ENCODE measurements at places on chromosomes 12 and 14. TPM values are rescaled to one million over a fixed set of nuclear protein-coding genes. Genes with fewer than 3 reads are reported as not detected.

CRIP1 gene
- total RNA-seq: 8.6 TPM

DNA sequence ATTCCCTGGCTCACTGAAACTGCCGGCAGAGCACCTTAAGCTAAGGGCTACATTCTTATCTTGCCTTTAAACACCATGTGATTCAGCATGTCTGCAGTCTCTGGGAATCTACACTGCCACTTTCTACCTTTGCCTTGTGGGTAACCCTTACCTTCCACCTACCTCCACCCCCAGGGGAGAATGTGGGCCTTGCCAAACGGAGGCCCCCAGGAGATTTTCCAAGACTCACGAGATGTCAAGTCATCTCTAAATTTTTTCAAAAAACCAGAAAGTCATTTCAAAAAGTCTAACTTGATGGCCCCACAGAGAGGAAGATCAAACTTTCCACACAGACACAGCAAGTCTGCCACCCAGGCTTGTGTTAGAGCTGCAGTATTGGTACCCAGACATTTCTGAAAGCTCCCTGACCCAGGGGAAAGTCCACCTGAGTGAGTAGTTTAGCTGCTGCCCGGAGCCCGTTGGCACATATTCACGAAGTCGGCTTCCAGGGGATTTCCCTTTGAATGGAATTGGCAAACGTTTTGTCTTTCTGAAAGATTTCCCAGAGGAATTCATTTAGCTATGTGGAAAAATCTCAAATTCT lies 4.7 kb upstream of the PSMA6 start:
- no peak for DNase-seq

LRRK2 gene
- not detected for total RNA-seq

HOXC4 gene
- 2.5 TPM for total RNA-seq

GRCh38 chr12:26318661-26319068 lies 123.3 kb downstream of the SSPN start:
- no peak for DNase-seq

- DNase-seq: no peak
Observed at GRCh38 chr14:55713486-55713885, 133.5 kb downstream of the KTN1 start.

DNA sequence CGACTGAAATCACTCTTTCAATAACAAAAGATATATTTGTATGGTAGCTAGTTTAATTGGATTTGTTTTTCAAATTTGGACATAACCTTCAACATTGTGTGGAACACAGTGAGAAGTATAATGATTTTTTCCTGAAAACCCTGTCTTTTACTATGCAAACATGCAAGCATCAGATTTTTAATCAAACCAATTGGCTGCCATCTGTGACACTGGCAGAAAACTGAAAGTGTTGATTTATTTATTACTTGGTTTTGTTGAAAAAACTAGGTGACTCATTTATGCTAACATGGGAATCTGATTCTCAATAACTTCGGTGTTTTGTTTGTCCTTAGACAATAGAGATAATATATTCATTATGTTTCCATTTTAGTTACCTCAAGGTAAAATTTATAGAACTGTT lies 82.0 kb downstream of the NTS start:
- no peak for DNase-seq

DNA sequence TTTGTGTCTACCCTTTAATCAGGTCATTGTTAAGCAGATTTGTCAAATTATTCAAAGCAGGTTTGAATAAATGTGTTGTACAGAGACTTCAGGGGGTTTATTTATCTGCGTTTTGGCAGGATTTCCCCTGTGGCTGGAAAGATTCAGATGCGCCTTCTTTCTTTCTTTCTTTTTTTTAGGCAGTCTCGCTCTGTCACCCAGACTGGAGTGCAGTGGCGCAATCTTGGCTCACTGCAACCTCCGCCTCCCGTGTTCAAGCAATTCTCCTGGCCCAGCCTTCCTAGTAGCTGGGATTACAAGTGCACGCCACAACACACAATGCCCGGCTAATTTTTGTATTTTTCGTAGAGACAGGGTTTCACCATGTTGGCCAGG lies 6.3 kb upstream of the NANOGNB start:
- no peak for DNase-seq

DNA sequence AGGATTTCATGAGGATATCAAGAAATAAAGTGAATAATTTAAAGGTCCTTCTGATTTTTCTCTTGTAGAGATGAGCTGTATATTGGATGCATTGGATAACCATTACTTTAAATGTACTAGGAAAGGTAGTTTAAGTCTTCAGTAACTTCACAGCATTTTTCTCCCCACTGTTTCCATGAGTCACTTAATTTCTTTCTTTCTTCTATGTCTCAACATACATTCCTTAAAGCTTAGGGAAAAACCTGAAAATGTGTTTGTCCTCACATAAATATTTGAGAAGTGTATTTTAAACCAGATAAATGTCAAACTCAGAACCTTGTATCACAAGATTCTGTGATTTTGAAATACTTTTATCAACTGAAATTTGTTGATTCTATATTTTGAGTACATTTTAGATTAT lies 1970.2 kb upstream of the FLRT2 start:
- no peak for DNase-seq

- no peak for DNase-seq
Observed at GRCh38 chr12:6968426-6968825, 2.0 kb downstream of the PHB2 start.

GRCh38 chr14:89701211-89702043 lies 253.1 kb downstream of the EFCAB11 start:
- peak; percentile 61 for DNase-seq

GRCh38 chr14:97458661-97459579 lies 661.7 kb downstream of the VRK1 start:
- peak; percentile 1 for DNase-seq

FOXA1 gene
- total RNA-seq: not detected

GRCh38 chr12:111447571-111448265 lies 42.0 kb downstream of the SH2B3 start:
- DNase-seq: no peak

DNA sequence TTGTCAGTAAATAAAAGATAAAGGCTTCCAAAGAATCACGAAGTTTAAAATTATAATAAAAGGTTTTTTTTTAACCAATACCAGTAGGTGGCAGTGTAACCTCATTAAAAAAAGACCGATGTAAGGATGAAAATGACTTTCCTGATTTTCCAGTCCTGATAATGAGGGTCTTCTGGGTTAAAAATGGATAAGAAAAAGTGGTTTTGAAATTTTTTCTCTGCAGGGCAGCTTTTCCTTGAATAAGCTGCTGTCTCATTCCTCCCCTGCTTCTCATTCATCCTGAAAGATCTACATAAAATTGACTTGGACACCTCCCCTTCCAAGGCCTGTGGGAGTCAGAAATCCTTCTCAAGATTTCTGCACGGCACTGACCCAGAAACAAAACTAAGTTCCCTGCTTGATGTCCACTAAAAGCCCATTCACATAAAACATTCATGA lies 58.9 kb upstream of the FBXO33 start:
- peak; percentile 34 for DNase-seq

DNA sequence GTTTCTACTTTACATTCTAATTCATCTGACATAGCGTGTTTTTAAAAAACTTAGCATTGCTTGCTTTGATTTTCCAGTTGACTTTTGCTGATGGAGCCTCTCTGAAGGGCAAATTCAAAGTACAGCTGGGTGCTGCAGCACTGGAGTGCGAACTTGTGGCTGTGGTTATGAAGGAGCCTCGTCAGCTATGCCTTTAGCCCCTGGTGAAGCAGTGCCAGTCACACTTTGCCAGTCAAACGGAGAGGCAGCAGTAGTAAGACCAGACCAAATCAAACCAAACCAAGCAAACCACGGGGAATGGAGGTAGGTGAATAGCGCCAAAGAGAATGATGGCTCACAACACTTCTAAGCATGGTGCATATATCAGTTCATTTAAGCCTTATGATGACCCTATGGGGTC lies 15.1 kb upstream of the SLC38A2 start:
- DNase-seq: no peak

- no peak for DNase-seq
Observed at GRCh38 chr12:22242726-22243125, 91.8 kb downstream of the ST8SIA1 start.

- peak; percentile 85 for DNase-seq
Observed at GRCh38 chr12:6839482-6840201, 1.1 kb upstream of the GNB3 start.

DNA sequence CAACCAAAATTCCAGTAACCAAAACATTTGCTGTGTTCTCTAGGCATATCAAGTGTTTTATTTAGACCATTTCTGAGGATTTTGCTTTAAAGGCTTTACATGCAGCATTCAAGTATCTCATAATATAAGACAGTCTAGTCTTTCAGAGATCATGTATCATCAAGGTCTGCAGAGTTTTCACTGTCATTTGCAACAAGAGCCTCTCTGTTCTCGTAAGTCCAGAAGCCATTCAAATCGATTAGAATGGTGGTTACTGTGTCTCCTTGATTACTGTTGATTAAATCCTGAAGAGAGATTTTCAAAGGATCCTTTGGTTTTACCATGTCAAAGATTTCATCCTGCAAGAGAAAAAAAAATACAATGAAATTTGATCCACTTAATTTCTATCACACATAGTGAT lies 36.3 kb downstream of the PPP2R3C start:
- DNase-seq: no peak

DNA sequence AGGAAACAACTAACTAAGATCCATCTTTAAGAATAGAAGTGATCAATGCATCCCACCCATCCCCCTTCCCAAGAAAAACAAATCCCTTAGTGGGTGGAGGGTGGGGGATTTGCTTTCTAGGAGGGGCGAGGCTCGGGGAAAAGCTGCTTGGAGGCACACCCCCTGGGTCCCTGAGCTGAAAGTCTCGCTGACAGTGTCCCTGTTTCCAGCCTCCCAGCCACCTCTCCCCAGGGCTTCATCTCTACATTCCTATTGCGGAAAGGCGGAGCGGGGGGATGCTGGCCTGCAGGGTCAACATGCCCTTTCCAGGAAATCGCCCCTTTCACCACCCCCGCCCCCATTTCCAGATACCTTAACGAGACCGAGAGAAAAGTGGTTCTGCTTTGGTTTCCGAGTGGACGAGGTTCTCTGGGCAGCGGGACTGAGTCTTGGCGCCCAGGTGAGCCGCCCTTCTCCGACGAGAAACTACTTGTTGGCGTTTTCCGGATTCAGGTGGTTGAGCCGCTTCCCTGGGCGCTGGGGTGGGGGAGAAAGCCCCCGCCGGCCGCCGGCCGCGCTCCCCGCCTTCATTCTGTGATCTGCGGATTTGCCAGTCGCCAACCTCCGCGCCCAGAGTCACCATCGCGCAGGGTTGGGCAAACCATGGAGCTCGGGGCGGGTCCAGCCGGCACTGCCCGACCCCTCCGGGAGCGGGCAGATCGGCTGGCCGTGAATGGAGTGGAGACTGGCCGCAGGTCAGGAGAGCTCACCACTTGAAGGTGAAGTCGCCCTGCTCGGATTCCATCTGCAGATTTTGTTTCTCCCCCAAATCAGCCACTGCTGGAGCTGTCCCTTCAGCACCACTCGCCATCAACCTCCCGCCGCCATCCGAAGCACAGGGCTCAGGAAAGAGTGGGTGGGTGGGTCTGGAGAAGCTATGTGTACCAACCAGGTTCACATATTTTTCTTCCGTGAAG lies 505 bp downstream of the KCNC2 start:
- DNase-seq: no peak

GRCh38 chr12:42484996-42485395 lies 104.5 kb downstream of the PRICKLE1 start:
- no peak for DNase-seq

DENND5B gene
- total RNA-seq: 6.1 TPM

OTUB2 gene
- total RNA-seq: 1.5 TPM

DNA sequence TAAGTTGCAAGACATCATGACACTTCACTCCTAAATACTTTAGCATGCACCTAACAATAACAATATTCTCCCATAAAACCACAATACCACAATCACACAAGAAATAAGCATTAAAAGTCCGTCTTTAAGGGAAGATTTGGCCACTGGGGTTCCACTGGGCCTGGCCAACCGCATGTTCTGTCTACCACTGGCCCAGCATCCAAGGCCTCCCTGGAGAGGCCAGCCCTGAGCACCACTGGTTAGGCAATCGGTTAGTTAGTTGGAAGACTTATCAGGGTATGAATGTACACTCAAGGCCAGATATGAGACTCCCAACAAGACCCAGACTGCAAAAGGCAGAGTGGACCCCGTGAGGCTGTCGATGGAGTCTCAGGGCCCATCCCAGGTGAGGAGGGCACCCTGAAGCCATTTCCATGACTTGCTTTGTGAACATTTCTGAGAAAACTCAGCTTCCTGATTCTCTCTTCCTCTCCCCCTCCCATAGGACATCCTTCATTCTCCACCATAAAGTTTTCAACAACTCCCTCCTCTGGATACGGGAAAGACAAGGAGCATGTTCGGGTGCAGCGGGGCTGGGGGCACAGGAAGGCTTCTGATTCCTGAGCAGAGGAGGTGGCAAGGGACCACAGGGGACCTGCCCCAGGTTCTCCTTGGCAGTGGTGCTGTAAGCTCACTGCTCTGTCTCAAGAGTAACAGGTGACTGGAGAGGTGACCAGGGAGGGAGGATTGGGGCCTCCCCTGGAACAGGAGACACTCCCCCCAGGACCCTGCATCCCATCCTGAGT lies 5.9 kb downstream of the PXN start:
- no peak for DNase-seq

GRCh38 chr12:69252033-69252432 lies 12.7 kb downstream of the CPSF6 start:
- no peak for DNase-seq

SCYL2 gene
- 7.1 TPM for total RNA-seq

DNA sequence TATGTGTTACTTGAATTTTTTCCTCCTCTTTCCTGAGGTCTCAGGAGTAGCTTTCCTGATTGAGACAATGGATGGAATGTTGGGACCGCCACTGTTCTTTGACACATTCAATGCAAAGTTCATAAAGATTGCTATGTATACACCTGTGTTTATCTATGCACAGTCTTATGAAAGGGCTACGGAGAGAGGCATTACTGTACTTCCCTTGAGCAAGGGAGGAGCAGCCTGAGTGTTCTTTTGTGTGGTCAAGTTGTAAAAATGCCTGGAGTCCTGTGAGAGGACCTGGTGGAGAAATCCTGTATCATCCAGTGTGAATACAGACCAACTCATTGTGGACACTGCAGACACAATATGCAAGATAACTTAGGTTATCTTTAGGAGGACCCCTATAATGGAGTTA lies 1.2 kb downstream of the SRGAP1 start:
- DNase-seq: peak; percentile 38

GRCh38 chr12:28222081-28222700 lies 31.9 kb downstream of the CCDC91 start:
- no peak for DNase-seq

DNA sequence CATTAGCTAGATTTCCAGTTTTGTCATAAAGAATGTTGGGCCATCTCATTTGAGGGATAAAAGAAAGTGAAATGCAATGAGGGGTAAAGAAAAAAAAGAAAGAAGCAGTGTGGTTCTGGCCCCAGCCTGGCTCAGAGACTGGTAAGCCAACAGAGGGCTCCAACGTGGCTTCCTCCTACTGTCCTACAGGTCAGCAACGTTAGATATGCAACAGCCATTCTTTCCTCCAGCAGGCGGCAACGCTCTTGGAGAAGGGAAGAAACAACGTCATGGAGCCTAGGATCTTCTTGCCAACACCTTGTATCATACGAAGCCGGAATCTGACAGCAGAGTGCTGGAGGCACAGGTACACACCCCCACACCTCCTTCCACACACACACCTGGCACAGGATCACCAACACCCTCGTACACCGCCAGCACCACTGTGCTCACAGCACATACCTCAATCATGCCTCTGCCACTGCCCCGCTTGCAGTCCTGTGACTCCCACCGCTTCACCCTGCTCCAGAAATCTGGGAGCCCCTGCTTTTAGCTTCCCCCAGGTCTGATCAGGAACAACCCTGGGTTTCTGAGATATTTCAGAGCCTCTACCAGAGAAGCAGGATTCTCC lies 102.8 kb downstream of the RPAP3 start:
- DNase-seq: no peak

SCFD1 gene
- total RNA-seq: 63.7 TPM

Measured in G401 (cell line).